Midbrain (tissue), 1 donor: ENCODE measurements at places on chromosomes 3 and 15.

- DNase-seq, result no peak
These were observed 8.4 kb downstream of the RAB6B start for GRCh38 chr3:133887074-133887802.

DNA sequence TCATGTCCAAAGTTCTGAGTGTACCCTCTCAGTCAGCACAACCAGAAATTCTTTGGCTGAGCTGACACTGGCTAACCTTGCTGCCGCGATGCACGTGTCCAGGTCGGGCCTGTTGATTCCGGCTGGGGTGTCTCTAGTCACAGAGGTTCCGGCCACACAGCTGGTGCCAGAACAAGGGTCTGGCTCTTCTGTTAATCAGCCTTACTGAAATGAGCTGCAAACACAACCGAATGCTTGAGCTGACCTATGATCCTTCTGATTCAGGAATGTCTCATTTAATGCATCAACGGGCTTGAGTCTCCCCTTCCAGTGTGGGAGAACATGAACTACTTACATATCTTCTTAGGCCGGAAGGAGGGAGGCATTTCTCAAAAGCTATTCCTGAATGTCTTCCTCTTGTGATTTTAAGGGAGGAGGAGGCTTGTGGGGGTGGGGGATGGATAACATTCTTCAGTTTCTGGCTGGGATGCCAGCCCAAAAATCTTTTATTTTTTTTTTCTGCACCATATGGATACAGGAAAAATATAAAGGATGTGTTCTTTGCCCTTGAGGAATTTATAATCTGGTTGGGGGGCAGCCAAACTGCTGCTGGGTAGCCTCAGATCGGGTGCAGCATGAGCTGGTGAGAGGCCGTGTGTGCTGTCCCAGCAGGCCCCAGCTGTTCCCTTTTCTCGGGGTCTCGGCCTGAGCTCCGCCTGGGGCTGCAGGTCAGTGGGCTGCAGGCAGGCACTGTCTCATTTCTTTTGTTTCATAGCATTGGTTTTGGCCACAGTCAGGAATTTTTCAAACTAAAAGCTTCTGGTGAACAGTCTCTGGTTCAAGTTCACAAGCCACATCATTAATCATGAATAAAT lies 319.1 kb upstream of the TBL1XR1 start:
- DNase-seq, result peak; percentile 27

DNA sequence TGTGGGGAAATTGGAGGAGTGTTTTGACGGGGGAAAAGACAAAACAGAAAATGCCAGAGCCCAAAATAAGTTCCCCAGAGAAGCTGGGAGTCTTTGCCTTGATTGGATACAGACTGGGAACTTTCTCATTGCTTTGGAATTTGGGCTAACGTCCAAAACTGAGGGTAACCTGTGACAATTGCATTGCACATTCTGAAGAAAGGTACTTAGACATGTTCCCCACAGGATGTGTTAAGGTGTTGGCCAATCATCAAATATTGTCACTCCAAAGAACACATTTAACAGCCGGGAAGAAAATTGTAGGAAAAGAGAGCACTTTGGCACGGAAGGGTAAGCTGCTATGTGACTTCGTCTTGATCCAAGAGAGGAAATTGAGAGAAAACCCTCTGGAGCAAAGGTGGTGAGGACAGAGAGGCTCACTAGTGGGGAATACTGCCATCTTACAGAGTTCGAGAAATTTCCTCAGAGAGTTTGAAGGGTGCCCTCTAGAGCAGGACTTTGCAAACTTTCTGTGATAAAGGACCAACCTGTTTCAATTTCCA lies 619.5 kb upstream of the TBL1XR1 start:
- DNase-seq, result peak; percentile 12

- no peak for DNase-seq
These were observed 7.3 kb downstream of the LINGO1 start for GRCh38 chr15:77625376-77625775.

DNA sequence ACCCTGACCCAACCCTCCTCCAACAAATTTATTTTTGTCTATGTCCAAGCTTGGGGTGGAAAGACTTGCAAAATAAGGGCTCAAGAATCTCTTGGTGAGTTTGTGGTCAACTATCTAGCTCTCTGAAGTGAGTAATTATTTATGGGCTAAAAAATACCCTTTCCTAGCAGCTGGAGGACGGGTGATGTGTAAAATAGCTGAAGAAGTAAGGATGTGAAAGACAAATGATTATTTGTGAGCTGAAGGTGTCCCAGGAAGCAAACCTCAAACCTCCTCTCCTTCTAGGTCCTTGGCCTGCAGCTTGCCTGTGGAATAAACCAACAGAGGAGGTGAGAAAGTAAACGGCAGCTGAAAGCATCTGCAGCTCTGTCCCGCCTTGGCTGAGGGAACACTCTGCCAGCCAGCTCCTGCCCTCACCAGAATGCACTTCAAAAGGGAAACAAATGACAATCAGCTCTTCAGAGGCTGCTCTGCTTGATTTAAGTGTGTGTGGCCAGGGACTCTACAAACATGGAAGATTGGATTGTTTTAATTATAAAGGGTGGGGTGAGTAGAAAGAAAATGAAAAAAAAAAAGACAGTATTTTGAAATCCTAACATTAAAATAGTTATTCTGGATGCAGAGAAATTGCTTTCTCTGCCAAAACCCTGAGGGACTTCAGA lies 60.3 kb downstream of the TM4SF4 start:
- peak; percentile 62 for DNase-seq
